EL (cell line): ENCODE measurements at places on chromosomes 4 and X.

GRCh38 chr4:76712564-76712963 is 185.4 kb downstream of the SOWAHB start:
- DNase-seq, result peak; percentile 11

DNA sequence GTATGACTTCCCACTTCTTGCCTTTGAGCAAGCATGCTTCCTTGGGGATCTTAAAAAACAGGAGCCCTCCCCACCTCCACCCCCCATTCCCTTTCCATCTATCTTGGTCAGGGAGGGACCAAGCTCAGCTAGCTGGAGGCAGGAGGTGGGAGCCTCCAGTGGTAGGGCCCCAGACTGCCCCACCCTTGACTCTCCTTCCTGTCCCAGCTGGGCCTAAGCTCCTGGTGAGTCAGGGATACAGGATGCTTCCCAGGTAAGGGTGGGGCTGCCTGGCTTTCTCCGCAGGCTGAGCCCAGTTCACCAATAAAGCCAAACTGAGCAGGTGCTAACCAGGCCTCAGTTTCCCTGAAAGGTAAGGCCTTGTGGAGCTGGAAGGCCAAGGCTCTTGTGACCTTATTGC is 15.2 kb downstream of the EFNB1 start:
- no peak for DNase-seq

DNA sequence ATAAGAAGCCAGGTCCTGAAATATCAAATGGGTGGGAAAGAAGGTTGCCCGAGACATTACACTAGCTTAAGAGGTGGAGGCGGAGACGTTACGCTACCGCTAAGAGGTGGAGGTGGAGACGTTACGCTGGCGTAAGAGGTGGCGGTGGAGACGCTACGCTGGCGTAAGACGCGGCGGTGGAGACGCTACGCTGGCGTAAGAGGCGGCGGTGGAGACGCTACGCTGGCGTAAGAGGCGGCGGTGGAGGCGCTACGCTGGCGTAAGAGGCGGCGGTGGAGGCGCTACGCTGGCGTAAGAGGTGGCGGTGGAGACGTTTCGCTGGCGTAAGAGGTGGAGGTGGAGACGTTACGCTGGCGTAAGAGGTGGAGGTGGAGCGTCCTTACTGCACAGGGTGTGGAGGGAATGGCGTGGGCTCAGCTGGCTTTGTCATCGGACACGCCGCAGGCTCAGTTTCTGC is 12.8 kb downstream of the CYP4V2 start:
- no peak for DNase-seq

DNA sequence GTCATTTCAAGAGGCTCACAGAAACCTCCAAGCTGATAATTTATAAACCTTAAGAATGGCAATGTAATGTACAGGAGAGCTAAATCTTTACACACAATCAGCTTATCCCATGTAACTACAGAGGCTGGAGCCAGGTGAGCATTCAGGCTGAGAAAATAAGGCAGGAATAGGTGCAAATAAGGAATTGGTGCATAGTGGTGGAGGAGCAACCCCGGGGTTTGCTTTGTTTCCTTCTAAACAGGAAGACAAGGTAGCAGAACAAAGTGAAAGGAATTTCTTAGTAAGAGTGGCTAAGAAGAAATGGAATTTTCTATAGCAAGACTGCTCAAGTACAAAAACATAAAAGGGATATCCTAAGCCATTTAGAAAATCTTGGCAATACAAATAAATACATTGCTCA is 82.4 kb downstream of the NR3C2 start:
- no peak for DNase-seq

DNA sequence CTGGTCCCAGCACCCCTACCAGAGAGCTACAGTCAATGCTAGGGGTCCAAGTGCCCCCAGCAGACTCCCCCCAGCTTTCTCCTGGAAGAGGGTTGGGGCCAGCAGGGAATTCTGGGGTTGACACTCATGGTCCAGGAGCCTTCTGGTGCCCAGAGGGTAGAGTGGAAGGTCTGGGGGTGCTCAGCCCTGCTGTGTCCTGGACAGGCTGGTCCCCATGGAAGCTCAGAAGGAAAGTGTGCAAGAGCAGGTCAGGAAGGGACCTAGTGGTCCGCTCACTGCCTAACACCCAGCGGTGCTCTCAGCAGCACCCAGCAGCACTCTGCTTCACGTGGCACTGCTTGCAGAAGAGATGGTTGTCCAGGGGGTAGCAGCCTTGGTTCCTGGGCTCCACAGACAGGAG is 6.9 kb downstream of the TEX13C start:
- no peak for DNase-seq

DNA sequence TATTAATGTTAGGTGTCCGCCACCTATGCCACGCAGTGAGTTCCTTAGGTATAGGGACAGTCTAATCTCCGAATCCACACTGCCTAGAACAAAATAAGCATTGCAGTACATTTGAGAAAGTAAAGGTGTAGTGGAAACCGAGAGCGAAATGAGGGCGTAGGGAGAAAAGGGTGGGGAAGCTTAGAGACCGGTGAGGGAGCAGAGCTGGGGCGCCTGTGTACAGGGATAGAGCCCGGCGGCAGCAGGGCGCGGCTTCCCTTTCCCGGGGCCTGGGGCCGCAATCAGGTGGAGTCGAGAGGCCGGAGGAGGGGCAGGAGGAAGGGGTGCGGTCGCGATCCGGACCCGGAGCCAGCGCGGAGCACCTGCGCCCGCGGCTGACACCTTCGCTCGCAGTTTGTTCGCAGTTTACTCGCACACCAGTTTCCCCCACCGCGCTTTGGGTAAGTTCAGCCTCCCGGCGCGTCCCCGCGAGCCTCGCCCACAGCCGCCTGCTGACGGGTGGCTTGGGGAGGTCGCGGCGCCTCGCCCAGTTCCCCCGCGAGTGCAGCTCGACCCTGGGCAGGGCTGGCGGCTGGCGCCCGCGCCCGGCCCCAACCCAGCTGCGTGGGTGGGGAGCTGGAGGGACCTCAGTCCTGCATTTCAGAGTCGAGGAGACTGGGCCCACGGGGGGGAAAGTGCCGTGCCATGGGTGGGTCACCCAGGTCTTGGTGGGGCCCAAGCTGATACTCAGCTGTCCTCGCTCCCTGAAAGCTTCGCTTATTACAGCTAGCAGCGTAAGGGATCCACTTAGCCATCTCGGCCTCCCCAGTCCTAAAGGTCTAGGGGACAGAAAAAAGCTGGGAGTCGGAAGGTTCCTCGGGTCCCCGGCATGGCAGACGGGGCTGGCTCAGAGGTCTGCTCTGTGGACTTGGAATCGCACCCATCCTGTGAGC is at the start of gene ANXA3:
ANXA3 (plus strand) TSS at position 351 of the 932 bp plus-strand sequence. CDS start 2,704 bp downstream, outside the sequence.
- no peak for DNase-seq

DNA sequence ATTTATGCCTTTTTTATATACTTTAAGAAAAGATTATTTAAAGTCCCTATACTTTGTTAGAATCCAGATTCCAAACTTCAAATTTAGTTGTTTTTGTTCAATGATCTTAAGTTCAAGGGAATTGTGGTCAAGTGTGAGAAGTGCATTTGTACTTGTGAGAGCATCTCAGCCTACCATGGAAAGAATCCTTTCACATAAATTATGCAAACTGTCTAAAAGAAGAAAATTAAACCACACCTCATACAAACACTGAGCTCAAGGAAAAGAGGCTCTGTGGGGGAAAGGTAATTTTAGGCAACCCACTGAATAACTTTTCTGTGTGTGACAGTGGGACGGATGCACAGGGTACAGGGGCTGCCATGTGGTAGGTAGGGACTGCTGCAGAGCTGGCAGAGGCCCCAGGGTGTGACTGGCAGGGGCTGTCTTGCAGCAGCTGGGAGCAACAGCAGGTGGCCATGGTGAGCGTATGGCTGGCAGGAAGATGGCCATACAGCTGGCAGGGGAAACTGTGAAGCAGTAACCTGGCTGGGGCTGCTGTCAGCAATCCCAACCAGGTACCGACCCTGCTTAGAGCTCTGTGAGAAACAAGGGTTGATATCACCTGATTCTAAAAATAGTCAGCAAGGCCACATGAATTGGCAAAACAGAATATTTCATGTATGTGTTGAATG is 130.6 kb downstream of the UGT8 start:
- DNase-seq, result no peak

- no peak for DNase-seq
These were observed 74.7 kb upstream of the GATB start for GRCh38 chr4:151835467-151835866.

- no peak for DNase-seq
These were observed 99.4 kb downstream of the GPR82 start for GRCh38 chrX:41823402-41823801.

GRCh38 chrX:72123471-72124185 is 8.1 kb downstream of the RTL5 start:
- DNase-seq, result no peak

DNA sequence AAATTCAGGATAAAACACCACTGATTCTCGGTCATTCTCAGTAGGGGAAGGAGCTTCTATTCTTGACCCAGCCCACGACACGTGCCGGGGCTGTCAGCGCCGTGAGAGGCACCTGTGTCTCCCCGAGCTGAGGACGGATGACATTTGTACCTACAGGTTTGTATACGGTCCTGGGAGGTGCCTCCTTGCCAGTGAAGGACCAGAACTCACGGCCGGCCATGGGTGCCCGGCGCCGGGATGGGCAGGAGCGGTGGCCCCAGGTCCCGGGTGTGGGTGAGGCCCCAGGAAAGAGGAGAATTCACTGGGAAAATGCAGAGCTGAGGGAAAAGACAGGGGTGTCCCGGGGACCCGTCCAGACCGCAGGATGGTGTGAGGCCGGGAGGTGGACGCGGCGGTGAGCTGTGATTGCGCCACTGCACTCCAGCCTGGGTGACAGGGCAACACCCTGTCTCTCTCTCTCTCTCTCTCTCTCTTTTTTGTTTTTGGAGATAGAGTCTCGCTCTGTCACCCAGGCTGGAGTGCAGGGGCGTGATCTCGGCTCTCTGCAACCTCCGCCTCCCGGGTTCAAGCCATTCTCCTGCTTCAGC is 48.9 kb upstream of the PPP2R3B start:
- DNase-seq, result no peak

DNA sequence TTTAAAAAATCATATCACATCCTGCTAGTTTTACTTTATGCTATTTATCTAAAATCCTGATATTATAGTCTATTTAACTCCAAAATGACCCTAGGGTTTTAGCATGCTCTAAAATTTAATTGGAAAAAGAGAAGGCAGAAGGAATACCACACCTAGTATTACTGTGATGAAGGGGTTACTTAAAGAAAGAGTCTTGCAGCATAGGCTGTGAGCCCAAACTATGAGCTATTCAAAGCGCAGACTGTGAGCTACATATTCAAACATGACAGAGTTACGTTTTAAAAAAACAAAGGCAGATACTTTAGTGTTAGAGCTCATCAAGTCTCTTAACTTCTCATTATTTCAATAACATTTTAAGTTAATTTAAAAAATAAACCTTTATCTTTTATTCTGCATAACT is 247.7 kb upstream of the ETNPPL start:
- DNase-seq, result no peak

GRCh38 chr4:40969501-40969900 is 219.7 kb downstream of the NSUN7 start:
- no peak for DNase-seq

DNA sequence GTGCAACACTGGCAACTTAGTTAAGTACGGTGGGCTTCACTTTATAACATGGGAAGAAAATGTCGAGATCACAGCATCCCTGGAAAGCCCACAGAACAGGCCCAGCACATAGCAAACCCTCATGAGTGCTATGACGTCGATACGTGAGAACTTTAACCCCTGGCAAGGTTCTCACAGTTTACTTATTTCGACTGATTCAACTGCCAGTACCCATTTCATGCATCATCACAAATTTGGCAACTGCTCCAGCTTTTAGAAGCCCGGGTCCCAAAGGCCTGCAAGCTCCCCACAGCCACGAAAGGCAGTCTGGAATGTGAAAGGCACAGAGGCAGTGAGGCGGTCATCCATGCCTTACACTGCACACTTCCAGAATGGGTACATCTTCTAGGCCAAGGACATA is 41.2 kb downstream of the RELL1 start:
- peak; percentile 71 for DNase-seq

DNA sequence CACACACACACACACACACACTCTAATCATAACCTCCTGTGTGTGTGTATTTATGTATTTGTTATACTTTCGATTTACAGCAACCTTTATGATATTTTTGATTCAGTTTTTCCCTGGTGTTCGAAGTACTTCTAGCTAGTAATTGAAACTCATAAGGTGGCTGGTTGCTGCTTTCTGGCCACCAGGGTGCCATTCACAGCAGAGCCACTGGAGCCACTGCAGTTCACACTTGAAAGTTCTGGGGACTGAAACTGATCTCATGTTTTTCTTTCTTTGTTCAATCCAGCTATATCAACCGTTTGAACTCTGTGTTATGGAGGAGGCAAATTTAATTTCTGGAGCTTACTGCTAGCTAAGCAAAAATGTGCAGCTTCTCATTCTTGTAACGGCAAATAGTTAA is 419.4 kb downstream of the ADGRL3 start:
- DNase-seq, result no peak

DNA sequence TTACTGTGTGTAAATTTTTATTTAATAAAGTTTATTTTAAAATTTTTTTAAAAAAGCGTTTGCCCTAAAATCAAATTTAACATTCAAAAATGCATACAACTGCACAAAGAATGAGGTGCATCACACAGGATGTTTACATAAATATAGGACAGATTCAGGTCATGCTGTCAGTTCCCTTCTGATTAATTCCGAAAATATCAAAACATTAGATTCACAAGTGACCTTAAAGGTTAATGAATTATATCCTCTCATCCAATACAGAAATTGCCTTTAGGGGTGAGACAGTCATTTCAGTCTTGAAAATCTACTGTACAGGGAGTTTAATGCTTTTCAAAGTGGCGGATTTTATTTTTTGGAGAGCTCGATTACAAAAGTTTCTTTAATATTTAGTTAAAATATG is 208.7 kb upstream of the FTHL17 start:
- peak; percentile 0 for DNase-seq

GRCh38 chr4:1569461-1570151 is 114.5 kb downstream of the FAM53A start:
- no peak for DNase-seq

- DNase-seq, result no peak
These were observed 145.6 kb downstream of the RAP1GDS1 start for GRCh38 chr4:98406819-98407218.

DNA sequence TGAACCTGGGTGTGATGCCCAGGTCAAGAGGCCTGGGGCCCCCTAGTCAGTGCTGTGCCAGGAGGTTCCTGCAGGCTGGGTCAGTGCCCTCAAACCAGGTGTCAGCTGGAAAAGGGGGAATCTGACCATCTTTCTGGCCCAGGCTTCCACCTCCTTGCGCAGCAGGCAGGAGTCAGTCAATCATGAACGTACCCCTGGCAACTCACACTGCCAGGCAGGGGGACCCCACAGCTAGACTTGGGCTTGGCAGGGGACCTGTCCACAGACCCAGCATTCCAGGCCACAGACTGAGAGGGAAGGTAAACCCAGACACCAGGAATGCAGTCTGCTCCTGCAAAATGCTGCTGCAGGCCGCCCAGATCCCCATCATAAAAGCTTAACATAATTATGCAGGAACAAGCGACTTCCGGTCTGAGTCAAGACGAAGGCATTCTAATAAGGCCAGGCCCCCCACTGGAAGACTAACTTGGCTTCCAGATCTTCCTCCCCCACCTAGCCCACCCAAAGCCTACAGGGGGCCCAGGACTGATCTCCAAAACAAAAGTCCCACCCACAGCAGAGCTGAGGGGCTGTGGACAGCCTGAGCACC is 156.3 kb downstream of the BCOR start:
- peak; percentile 36 for DNase-seq

GRCh38 chrX:39815631-39816030 is 282.1 kb downstream of the BCOR start:
- peak; percentile 4 for DNase-seq

- DNase-seq, result no peak
These were observed 36.8 kb upstream of the TAPT1 start for GRCh38 chr4:16263056-16263455.
